ENCODE measurements at places on chromosomes 6 and 20. TPM values are rescaled to one million over a fixed set of nuclear protein-coding genes. Genes with fewer than 3 reads are reported as not detected.

DNA sequence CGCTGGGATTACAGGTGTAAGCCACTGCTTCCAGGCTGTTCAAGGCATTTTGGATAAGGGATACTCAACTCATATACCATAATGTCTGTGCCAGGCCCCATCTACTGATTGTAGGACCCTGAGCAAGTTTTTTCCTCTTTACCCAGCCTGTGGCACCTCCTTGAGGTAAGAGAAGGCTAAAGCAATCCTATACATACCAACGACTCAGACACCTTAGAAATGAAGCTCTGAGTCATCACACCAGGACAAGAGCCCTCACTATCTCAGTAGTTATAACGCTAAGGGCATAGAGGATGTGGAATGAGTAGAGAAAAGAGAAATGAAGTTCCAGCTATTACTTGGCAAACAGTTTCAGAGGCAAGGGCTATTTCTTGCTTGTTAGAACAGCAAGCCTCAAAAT, 16.9 kb downstream of the NDRG3 start:
- DNase-seq, result peak; percentile 55

- no peak for DNase-seq
Observed at GRCh38 chr20:24543168-24543567, 73.7 kb downstream of the SYNDIG1 start.

DNA sequence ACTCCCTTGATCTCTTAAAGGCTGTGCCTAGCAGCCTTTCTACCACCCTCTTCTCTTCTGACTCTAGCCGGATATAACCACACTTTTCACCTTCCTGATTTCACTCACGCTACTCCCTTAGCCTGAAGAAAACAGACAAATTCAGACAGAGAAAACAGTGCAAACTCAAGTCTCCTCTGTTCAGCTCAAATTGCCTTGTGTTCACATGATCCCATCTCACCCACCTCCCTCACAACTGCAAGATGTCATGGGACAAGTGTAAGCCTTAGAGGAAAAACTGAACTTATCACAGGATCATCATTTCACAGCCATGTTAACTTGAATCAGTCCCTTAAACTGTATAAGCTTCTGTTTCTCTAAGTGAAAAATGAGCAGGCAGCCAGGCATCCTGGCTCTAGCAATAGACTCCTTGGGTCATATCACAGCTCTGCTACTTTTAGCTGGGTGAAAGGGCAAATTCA, 66.5 kb upstream of the TENT5A start:
- DNase-seq, result no peak

DNA sequence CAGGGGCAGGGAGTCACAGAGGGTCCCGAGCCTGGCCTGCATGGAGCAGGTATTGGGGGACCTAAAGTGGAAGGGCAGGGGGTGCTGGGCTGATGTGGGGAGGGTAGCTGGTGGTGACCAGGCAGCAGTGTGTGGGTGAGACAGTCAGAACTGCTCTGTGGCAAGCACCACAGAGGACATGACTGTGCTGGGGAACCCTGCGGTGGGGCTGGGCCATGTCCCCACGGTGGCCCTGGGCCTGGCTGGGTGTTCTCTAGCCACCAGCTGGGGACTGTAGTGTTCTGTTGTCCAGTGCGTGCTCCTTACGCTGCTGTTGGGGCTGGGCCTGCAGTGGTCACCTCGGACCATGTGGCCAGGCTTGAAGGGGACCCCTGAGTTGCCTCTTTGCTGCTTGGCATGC, 3.6 kb downstream of the SS18L1 start:
- no peak for DNase-seq

Gene CST4
- total RNA-seq, result 0.98 TPM

DNA sequence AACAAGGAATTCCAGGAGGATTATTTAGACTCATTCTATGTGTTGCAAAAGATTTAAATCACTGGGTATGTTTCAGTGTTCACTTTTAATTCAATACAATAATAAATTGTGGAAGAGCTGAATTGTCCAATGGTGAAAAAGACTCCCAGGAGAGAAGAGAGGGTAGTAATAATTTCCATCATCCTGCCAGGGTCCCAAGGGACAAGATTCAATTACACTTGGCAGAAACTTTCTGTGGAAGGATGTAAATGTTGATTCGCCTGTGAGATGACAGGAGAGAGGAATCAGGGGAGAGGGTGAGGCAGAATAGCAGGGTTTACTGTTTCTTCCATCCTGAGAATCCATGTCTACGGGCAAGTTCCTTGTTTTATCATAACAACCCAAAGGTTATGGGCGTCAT, 342.7 kb downstream of the ESR1 start:
- DNase-seq, result no peak

DNA sequence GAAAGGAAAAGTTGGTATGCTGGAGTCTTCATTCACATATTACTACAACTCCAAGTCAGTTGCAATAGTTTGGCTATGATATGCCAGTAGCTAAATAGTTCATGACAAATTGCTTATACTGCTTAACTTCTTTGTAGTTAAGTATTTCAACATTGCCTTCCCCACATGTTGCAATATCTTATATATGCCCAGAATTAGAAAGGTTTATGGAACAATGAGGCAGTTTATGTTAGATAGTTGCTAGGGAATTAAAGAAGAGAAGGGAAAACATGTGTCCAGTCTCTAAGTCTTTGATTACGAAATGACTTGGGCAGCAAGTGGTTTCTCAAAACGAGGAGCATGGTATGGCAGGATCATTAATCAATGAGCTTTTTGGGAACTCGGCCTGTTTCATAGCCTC, 145.8 kb downstream of the PLCB4 start:
- DNase-seq, result no peak

GRCh38 chr6:164069350-164069990, 655.0 kb downstream of the QKI start:
- DNase-seq, result no peak

- DNase-seq, result no peak
Observed at GRCh38 chr6:23672737-23673136, 453.3 kb upstream of the NRSN1 start.

GRCh38 chr6:111148110-111148509, 60.8 kb downstream of the SLC16A10 start:
- DNase-seq, result no peak

- peak; percentile 80 for DNase-seq
Observed at GRCh38 chr6:142845624-142846458, 99.1 kb downstream of the HIVEP2 start.

GRCh38 chr20:62887152-62887859, 25.7 kb upstream of the TCFL5 start:
- peak; percentile 39 for DNase-seq

Gene PDE10A
- total RNA-seq, result 2.1 TPM

GRCh38 chr20:32675223-32675975, 1.7 kb upstream of the C20orf203 start:
- DNase-seq, result no peak

GRCh38 chr20:59149678-59150504, 13.7 kb upstream of the ZNF831 start:
- DNase-seq, result no peak

DNA sequence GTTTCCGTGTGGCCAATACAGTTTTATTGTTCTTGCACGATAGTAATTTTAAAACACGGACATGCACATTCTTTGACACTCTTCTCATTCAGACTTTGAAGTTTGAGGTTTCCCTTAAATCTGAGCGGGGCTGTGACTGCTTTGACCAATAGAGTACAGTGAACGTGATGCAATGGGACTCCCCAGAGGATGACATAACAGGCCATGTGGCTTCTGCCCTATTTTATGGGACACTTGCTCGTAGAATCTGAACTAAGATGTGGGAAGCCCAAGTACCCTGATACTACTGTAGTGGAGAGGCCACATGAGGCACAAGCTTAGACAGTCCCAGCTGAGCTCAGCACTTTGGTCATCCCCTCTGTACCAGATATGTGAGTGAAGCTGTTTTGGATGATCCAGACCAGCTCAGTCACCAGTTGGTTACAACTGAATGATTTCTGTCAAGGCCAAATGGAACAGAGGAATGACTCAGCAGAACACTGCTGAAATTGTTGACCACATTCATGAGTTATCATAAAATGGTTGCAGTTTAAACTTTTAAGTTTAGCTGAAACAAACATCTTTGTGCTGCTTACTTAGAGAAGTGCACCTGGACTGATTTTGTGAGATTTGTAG, 279.4 kb downstream of the RFPL4B start:
- peak; percentile 55 for DNase-seq

DNA sequence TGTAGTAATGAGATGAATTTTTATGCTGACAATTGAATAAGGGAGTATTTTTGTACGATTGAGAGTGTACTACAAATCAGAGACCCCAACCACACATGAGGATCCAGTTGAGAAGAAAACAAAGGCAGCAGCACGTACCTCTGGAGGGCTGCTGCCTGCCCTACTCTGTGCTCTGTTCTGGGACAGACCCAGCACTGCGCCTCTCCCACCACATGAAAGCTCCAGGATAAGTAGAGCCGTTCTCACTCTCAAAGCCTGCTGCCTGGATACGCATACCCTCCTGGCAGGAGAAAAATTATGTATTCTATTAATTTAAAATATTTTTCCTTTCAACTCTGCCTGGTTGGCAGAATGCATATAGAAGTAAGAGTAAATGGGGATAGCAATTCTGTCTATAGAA, 11.5 kb upstream of the TRAF3IP2 start:
- no peak for DNase-seq

GRCh38 chr6:139497345-139497961, 123.0 kb upstream of the CITED2 start:
- no peak for DNase-seq

GRCh38 chr6:20055916-20056315, 156.4 kb downstream of the MBOAT1 start:
- no peak for DNase-seq

GRCh38 chr6:73983367-73983766, 287.4 kb downstream of the CD109 start:
- no peak for DNase-seq

Gene FAM83C
- total RNA-seq, result not detected

GRCh38 chr20:39960522-39961428, 728.3 kb downstream of the MAFB start:
- no peak for DNase-seq

GRCh38 chr20:24761220-24762065, 187.6 kb upstream of the CST7 start:
- DNase-seq, result no peak

Gene PRELID3B
- 181 TPM for total RNA-seq

- no peak for DNase-seq
Observed at GRCh38 chr6:68719761-68720160, 84.7 kb downstream of the ADGRB3 start.

Gene MATN4
- not detected for total RNA-seq

Gene MEP1A
- not detected for total RNA-seq

DNA sequence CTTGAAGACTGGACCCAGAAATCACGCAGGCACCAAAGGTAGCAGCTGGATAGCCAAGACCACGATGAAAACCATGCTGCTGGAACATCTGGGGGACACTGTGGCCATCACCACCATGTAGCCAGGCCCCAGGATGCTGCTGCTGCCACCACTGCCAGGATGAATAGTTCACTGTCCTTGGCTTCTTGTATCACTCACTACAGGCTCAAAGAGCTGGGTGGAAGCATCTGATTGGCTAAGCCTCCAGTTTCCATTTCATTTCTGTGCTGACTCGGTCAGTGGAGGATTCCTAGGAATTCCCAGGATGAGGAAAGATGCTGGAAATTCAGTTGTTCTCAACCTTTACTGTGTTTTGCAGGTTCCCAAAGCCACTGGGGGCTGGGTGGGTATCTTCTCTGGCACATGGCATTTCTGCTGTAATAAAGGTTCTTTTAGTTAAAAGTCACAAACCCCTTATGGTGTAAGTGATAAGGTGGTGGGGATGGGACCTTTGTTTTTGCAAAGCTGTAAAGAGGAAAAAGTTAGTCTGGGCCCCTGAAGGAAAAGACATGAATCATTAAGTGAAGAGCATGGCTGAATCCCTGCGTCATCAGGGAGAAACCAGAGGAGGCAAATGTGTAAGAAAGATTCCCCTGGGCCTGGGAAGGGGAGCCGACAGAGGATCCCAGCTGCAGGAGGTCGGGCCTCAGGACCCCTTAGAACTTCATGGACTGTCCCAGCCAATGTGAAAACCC, 75.6 kb upstream of the RNF24 start:
- no peak for DNase-seq

Gene CAGE1
- not detected for total RNA-seq

DNA sequence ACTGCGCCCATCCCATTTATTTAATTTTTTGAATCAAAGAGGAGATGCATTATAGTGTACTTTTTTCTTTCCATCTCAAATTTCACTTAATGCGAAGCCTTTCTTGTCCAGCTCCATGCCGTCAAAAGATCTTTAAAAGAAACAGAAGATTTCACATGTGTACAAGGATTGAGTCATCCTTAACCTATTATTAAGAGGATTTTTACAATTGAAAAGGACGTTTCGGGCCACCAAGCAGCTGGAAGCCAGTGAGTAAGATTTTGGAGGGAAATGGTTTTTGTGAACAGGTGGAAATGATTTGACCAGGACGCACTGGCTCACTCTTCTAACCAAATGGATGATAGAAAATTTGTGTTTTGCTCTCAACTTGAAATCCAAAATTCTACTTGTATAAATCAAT, 15.1 kb upstream of the CCDC170 start:
- DNase-seq, result no peak

GRCh38 chr6:157610451-157610999, 212.5 kb upstream of the SNX9 start:
- DNase-seq, result no peak

- peak; percentile 80 for DNase-seq
Observed at GRCh38 chr20:50366270-50367103, 143.7 kb upstream of the PTPN1 start.

GRCh38 chr20:57481281-57481711, 43.6 kb downstream of the CTCFL start:
- no peak for DNase-seq

Data from PC-3 (cell line).